RKO (cell line): ENCODE measurements at places on chromosomes 11 and 22.
A peak's percentile ranks its signal among the peaks of the same experiment; 100 is the strongest.

DNA sequence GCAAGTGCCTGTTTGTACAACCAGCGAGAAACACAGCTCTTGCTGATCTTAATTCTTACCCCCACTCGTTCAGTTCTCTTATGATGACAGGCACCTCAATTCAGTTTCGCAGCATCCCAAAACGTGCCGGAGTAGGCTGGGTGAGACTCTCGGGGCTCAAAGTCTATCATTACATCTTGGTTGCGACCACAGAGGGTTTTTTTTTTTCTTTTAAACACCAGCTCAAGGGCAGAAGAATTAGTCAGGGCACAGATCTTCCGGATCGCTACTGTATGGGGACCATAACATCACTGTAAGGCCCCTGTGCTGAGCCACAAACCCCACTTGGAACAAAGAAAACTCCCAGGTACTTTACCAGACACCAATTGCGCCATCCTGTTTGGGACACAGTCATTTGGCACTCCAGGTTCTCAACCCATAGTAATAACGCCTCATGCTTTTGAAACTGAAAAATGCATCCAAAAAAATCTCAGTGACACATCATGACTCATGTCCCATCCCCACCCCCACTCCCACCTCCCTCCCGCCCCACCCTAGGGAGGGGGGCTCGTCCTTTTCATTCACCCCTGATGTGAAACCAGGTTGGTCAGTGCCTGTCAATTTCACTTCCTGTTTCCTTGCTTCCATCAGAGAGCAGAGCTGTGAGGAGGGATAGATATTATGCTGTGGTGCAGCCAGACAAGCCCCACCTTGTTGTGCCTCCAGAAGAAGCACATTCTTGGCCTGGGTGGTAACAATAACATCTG is 41.0 kb upstream of the CD5 start:
- peak; percentile 4 for DNase-seq

GRCh38 chr11:33272338-33273107 is 15.3 kb downstream of the HIPK3 start:
- no peak for DNase-seq

DNA sequence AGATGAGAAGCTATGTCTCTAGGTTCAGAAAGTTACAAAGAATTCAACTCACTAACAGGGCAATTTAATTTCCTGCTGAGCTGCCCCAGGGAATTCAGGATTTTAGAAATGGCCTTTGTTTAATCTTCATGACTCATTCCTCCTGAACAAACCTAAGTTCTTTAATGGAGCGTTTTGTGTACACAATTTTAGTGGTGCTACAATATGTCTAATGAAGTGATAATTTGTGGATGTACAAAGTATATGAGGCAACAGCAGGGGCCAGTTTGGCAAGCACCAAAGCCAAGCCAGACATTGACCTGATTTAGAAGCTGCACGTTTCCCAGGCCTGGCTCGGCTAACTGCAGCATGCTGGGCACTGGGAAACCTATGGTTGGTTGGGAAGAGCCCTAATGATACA is 34.4 kb upstream of the HEPHL1 start:
- DNase-seq, result no peak

GRCh38 chr22:30720263-30720837 is 25.7 kb downstream of the OSBP2 start:
- no peak for DNase-seq

DNA sequence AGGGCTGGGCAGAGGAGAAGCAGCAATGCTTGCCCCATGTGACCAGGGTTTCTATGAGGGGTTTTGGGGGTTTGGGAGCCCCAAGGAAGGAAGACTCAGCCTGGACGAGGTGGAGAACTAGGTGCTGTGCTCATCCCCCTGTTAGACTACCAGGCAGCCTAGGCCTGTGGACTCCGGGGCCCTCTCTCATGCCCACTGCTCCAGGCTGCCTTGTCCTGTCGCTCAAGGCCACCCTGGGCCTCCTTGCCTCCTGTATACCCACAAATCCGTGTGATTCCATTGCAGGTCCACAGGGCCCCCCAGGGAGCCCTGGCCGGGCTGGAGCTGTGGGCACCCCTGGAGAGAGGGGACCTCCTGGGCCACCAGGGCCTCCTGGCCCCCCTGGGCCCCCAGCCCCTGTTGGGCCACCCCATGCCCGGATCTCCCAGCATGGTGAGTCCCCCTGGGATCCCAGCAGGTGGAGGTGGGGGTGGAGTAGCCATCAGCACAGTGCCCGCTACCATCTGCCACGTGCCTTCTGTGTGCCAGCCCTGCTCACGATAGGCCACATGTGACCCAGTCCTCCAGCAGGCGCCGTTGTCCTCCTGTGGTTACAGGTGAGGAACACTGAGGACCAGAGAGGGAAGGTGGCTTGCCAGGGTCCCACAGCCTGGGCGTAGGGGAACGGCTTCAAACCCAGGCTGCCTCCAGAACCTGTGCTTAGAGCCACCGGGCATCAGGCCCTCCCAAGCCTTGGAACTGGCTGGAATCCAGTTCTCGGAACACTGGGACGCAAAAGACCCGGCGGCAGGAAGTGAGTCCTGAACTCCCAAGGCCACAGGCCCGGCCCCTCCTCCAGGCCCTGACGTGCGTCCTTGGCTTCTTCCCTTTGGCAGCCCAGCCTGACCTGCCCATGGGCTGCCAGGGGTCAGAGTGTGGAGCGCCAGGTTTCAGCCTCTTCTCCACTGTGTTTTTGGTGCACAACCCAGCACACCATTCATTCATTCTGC is 26.6 kb downstream of the EMID1 start:
- DNase-seq, result no peak

DNA sequence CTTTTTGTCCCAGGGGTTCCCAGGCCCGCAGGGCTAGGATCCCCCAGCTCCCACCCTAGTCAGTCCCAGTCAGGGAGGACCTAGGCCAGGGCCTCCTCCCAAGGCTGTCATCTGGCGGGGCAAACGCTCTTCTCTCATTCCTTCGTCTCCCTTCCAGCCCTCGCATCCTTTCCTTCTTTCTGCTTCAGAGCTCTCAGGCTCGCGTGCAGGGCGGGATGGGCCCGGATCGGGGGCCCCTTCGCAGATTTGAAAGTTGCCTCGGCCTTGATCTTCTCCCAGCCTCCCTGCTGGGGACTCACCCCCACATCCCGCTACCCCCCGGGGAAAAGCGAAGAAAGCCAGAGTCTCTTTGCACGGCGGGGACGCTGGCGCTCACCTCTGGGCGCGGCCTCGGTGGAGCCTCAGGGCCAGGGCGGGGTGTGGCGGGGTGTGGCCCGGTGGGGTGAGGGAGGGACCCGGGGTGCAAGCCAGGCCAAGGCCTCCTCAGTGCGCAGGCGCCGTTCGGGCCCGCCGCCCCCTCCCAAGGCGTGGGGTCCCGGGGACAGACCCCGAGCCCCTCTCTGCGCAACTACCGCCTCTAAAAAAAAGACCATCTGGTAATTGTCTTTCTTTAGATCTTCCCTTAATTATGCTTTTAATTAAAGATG is 14.8 kb upstream of the PAX6 start:
- DNase-seq, result no peak

DNA sequence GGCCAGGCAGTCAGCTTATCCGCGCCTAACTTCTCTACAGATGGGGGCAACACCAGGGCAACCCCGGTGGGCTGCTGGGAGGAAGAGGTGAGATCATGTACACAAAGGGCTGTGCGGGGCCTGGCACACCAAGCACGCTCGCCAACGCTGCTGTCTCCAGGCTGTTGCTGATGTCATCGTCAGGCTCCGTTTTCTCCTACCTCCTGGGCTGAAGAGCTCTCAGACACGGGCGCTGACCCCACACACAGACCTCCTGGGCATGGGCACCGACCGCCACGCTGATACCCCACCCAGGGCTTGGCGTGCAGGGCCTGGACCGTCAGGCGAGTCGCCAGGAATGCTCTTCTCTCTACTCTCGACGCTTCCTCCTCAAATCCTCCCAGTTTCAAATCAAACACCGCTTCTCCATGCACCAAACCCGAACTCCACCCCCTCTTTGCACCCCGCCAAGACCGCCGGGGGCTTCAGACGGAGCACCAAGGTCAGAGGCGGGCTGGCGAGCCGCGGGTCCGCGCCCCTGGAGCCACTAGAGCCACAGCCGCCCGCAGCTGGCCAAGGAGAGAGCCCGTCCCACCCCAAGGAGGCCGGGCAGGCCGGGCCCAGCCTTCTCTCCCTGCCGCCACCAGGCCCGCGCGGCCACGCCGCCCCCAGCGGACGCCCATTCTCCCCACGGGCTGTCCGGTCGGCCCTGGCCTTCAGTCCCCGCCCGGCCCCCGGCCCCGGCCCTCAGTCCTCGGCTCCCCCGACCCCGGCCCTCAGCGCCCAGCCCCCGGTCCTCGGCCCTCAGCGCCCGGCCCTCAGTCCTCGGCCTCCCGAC is 772 bp downstream of the SBF1 start:
- peak; percentile 75 for DNase-seq

- no peak for DNase-seq
Observed at GRCh38 chr11:133133050-133133449, 399.3 kb downstream of the OPCML start.

- no peak for DNase-seq
Observed at GRCh38 chr11:45157247-45158209, 11.1 kb downstream of the PRDM11 start.

- no peak for DNase-seq
Observed at GRCh38 chr11:86220653-86221052, 23.9 kb upstream of the EED start.

- DNase-seq, result no peak
Observed at GRCh38 chr11:103875855-103876510, 160.5 kb upstream of the DDI1 start.

DNA sequence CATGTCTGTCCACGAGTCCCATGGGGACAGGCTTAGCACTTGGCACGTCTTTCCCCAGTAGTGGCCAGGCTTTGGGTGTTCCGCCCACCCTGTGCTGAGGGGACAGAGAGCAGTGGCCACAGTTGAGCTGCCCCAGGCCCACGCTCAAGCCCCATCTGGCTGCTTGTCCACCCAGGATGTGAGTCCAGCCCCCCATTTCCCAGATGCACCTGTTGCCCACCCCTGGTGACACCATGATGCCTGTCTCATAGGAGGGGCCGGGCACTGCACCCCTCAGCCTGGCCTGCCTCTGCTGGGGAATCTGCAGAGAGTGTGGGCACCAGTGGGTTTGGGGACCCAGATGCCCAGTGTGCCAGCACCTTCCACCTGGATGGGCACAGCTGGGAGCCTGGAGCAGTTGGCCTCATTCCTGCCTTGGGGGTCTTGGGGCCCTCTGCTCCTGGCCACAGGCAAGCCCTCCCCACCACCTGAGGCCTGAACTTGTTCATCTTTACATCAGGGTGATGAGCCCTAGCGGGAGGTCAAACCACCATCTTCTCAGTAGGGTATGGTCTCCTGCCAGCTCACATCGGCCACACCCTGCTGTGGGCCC is 5.7 kb downstream of the SIGIRR start:
- DNase-seq, result no peak
